ENCODE measurements at places on chromosomes 12 and 14.

- no peak for DNase-seq
Measured at GRCh38 chr12:90181216-90181615, 472.6 kb upstream of the ATP2B1 start.

DNA sequence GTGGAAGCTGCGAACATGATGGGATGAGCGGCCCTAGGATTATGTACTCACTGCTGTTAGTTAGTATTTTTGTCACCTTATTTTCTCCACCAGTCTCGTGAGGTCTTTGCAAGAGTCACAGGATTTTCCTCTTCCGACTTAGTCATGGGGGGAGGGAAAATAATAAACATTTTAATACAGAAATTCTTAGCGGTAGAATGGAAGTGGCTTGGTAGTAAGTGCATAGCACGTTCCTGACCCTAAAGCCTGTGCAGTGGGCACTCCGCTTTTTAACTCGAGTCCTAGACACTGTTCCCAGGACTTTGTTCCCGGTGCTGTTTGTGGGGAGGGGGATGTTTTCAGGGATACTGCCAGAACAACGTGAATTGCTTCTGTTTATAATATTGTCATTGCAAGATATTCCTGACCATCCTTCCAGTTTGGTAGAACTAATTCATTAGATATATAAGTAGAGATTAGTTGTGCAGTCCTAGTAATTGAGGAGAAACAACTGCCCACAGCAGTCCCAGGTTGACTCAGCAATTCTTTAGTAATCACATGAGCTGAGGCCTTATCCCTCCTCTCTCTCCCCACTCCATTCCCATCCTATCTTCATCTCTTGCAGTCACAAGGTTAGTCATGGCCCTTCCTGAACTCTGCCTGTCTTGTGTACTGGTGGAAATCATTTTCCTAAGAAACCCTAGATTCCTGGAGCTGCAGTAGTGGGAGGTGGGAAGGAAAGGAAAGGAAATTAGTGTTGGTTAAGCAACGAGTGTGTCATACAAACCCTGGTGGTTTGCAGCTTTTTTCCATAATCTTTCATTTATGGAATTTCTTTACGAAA, 799 bp downstream of the SLC38A6 start:
- DNase-seq = no peak

- DNase-seq = no peak
Measured at GRCh38 chr12:120810021-120810420, 84.4 kb downstream of the ACADS start.

- DNase-seq = no peak
Measured at GRCh38 chr14:99626041-99626648, 18.8 kb upstream of the HHIPL1 start.

DNA sequence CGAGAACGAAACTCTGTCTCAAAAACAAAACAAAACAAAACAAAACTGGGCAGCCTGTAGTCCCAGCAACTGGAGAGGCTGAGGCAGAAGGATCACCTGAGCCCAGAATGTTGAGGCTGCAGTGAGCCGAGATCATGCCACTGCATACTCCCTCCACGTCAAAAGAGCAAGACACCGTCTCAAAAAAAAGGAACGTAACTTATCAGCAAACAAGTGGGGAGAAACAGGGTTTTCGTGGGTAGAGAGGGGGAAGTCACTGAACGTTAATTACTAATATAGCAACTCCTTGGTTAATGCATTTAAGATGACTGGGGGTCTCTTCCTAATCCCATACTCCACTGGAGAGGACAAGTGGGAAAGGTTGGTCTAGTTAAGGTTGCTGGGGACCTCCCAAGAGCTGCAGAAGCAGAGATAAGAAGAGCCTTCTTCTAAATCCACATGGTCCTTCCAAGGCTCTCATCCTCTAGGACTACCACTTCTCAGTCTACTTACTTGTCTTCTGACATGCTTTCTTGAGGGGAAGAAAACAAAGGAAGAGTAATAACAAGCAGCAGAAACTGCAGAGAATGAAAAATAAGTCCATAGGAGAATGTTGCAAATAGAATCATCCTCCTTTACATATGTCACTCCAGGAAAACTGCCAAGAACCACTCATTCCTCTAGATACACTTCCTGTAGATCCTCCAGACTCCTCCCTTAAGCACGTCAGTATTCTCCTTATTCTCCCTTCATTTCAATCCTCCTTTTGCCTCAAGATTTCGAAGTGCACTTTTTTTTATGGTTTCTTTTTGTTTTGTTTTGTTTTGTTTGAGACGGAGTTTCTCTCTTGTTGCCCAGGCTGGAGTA, 5.8 kb downstream of the NUMB start:
- DNase-seq = no peak
